NCI-H1436 treated with DMSO at 0.1 percent for 48 hours (cell line): ENCODE measurements at places on chromosomes 2 and 18.

- DNase-seq, result no peak
Observed at GRCh38 chr2:211463397-211463796, 907.0 kb downstream of the CPS1 start.

- no peak for DNase-seq
Observed at GRCh38 chr18:49250816-49251388, 209.5 kb downstream of the DYM start.

GRCh38 chr18:50161597-50162205 lies 33.2 kb downstream of the MYO5B start:
- no peak for DNase-seq

- no peak for DNase-seq
Observed at GRCh38 chr2:8219631-8220355, 462.1 kb upstream of the ID2 start.

GRCh38 chr18:38329145-38329544 lies 763.5 kb upstream of the CELF4 start:
- no peak for DNase-seq

- DNase-seq, result no peak
Observed at GRCh38 chr18:79434607-79435401, 39.1 kb downstream of the NFATC1 start.

DNA sequence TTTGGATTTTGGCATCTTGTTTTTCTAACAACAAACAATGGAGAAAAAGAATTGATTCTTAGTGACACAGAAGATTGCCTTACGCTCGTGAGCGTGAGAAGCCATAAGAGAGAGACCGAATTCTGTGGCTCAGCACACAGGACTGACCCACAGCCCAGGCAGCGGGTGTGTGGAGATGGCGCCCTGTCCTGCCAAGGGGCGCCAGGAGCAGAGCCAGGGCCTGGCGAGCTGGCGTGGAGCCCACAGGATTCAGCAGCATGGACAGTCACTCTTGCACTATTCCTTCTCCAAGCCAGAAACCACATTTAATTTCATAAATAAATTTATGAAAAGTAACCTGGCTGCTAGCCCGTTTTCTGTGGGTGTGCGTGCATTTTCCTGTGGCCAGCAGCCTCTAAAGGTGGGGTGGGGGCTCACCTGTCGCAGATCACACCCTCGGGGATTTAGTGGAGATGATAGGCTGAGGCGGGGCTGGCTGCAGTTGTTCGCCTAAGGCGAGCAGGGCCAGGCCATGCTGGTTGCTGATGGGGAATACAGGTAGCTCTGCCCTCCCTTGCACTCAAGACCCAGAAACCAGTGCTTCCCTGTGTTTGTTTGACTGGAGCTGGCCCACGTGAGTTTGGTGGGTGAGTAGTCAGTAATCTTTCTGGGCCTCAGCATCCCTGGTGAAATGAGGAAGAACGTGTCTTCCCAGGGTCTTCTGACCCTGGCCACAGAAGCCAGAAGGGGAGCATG lies 46.2 kb downstream of the FAM168B start:
- DNase-seq, result no peak

GRCh38 chr2:175017618-175018414 lies 12.6 kb upstream of the CHN1 start:
- DNase-seq, result no peak

DNA sequence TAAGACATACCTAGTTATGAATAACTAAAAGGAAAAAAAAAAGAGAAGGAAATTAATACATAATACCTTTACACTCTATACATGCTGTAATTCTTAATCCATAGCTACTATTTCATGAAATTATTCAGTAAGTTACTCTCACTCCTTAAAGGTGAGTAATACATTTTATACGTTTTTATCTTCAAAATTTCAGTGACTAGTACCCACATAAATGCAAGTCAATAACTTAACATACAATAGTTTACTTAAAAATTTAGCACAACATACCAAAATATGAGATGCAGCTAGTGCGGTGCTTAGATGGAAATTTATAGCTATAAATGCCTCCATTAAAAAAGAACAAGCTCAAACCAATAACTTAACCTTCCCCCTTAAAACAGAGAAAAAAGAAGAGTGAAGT lies 36.0 kb upstream of the DTNB start:
- no peak for DNase-seq

- DNase-seq, result no peak
Observed at GRCh38 chr2:36740061-36740460, 43.6 kb downstream of the VIT start.

DNA sequence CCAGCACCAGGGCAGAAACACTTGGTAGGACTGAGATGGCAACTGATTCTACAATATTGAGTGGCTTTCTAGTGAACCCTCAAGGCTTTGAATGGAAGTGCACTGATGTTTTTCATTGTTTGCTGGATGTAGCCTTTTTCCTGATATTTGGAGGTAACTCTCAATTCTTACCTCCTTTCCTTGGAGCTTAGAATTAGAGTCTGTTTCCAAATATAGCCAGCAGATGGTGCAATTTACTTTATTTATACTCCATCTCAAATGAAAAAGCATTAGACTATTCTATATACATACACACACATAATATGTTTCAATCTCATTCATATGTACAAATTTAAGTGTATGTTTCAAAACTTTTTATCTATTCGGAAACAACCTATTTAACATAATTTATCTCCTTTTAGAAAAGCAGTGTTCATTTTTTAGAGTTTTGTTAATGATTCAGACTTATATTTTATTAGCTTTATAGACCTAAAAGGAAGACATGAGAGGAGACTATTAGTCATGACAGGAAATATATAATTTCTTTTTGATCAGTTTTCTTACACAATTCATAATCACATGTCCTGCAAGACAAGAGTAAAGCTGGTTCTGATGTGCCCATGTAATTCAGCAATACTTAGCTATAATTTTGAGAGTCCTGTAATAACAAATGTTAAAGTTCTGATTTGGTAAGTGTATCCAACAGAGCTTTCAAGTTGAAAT lies 124.8 kb downstream of the NUP35 start:
- peak; percentile 19 for DNase-seq

- DNase-seq, result no peak
Observed at GRCh38 chr18:31683106-31683505, 1.3 kb downstream of the B4GALT6 start.

DNA sequence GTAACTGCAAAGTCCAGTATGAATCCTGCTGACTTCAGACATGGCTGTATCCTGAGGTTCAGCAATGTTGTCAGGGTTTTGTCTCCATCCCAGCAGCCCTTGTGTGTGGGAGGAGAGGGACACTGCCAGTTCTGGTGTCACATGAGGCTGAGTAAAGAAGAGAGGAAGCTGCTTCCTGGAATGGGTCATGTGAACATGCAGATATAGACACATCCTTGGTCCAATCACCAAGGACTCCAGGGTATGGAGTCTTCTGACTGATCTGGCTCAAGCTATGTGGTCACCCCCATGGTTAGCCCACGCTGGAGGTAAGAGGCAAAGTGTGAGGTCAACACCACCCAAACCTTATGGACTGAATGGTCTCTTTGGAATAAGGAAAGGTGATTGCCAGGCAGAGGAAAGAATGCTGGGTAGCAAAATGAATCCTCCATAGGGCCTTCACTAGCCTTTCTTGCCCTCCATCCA lies 134.4 kb upstream of the SLC1A4 start:
- DNase-seq, result no peak

GRCh38 chr2:65710779-65711295 lies 278.4 kb upstream of the SPRED2 start:
- no peak for DNase-seq

DNA sequence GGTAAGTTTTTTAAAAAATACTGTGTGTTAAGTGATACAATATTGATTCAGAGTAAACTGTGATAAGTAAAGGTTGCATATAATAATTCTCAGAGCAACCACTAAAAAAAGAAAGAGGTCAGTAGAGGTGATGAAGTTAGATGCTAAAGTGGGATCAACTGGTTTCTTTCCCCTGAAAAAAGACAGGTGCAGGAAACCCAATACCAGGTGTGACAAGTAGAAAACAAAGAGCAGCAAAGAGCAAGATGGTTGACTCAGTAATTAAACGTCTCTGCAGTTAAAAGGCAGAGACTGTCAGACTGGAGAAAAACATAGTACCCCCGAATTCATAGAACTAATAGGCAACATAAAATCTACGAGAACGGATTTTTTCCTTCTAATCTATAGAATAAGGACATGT lies 128.3 kb downstream of the ATP9B start:
- peak; percentile 54 for DNase-seq

GRCh38 chr2:36780231-36780839 lies 83.8 kb downstream of the VIT start:
- no peak for DNase-seq

DNA sequence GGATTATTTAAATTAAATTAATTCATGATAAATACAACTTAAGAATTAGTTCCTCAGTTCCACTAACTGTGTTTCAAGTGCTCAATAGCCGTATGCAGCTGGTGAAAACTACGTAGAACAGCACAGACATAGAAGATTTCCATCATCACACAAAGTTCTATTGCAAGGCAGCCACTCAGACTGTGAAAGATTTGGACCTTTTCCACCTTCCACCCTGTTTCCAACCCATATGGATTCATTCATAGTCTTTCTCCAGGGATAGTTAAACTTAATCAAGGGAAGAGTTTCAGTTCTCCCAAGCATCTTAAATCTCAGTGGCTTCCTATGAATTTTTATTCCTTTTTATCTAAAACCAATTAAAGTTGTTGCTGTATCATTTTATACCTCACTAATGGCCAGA lies 2030.8 kb downstream of the SUCLG1 start:
- no peak for DNase-seq

- DNase-seq, result no peak
Observed at GRCh38 chr2:54067851-54068375, 47.5 kb upstream of the ACYP2 start.

GRCh38 chr2:113224647-113225236 lies 51.0 kb downstream of the PSD4 start:
- DNase-seq, result no peak

DNA sequence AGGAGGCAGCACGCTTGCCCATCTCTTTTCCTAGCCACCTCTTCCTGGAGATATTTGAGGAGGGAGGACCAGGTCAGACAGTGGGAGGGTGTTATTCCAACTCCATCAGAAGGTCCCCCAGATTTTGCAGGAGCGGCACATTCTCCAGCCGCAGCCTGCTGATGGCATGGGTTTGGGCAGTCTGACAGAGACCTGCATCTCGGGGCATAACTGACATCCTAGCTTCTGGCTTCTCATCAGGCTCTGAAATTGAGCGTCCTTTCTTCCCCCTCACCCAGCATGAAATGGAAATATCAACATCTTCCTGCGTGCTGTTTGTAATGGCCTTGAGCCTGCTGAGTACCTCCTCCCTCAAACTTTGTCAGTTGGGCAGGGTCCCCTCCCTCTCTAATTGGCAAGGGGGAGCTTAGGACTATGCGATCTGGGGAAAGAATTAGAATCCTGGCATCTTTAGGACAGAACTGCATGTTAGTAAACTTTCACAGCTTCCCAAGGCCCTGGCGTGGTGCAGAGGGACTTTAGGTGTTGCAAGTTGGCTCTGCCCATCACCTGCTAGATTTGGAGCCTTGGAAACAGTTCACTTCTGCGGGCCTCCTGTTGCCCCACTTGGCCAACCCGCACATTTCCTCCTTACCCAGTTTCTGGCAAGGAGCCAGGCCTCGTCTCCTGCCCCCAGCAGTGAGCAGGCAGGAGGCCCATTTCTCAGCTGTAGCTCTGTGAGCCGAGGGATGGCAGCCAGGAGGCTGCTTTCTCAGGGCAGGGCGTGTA lies 2.2 kb downstream of the ITM2C start:
- no peak for DNase-seq

DNA sequence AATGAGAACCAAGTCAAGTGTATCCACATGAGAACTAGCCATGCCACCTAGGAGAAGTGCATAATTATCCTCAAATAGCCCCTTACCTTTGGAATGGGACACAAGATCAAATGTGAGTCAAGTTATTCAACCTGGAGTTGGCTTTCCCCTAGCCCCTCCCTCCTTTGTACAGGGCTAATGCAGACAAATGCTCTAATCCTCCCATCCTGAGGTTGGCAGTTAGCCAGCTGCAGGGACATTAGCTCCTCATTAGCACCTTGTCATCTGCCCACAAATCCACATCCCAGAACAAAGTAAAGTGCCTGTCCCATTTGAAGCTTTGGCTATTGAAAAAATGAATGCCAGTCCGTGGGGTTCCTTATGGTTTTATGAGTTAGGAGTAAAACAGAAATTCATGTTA lies 294.1 kb upstream of the FANCL start:
- no peak for DNase-seq

DNA sequence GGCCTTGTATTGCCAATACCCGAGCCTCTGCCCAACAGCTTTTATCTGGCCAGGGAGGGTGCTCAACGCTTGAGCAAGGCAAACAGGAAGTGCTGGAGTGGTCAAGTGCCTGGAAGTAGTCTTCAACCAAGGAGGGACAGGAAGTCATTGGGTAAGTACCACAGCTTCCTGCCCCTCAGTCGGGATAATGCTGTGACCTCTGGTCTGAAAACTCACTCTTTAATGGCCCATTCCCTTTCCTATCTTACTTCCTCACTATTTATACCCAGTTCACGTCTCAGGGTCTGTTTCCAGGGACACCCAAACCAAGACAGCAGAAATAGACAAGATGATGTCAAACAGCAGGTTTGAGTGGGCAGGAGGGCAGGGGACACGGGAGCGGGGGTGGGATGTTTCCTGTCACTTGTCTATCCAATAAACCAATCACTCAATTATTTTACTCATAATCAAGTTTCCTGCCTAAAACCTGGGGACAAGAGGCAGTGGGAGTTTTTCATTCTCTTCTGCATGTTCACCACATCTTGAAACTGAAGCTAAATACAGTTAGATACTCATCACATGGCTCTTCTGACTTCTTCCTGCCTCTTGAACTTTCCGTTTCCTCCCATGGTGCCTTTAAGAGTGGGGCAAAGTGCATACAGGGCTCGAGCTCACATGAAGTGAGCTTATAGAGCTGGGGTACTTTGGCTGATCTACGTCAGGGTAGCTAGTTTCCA lies 68.9 kb upstream of the CAB39 start:
- no peak for DNase-seq

DNA sequence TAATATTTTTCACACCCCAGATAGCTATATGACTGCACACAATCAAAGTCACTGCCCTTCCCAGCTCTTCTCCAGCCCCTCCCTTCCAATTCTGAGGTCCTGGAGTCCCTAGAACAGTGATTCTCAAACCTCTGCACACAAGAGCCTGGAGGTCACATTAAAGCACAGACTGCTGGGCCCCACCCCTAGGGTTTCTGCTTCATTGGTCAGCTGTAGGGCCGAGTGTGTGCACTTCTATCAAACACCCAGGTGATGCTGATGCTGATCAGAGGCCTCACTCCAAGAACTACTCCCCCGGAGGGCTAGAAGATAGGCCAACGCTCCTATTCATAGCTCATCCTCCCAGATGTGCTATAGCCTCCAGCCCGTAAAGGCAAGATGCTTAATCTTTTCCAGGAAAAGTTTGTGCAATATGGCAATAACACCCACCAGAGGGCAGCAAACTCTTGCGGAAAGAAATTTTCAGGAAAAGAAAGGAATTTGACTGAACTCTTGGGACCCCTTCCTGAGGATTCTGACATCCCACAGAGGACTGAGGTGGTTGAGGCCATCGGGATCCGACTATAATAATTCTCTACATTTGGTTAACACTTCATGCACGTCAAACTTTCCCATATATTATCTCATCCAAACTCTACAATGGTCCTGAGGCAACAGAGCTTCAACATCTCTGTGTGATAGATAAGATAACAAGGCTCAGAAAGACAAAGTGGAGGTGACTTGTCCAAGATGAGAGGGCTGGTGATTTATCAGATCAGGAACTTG lies 194.2 kb upstream of the PKDCC start:
- DNase-seq, result no peak

- no peak for DNase-seq
Observed at GRCh38 chr2:44979581-44979980, 29.7 kb downstream of the SIX2 start.

- no peak for DNase-seq
Observed at GRCh38 chr2:53941749-53942148, 29.0 kb downstream of the PSME4 start.

- no peak for DNase-seq
Observed at GRCh38 chr2:56508662-56509061, 324.9 kb downstream of the CCDC85A start.
